NCI-H187 (cell line): ENCODE measurements at places on chromosomes 2 and 18.

DNA sequence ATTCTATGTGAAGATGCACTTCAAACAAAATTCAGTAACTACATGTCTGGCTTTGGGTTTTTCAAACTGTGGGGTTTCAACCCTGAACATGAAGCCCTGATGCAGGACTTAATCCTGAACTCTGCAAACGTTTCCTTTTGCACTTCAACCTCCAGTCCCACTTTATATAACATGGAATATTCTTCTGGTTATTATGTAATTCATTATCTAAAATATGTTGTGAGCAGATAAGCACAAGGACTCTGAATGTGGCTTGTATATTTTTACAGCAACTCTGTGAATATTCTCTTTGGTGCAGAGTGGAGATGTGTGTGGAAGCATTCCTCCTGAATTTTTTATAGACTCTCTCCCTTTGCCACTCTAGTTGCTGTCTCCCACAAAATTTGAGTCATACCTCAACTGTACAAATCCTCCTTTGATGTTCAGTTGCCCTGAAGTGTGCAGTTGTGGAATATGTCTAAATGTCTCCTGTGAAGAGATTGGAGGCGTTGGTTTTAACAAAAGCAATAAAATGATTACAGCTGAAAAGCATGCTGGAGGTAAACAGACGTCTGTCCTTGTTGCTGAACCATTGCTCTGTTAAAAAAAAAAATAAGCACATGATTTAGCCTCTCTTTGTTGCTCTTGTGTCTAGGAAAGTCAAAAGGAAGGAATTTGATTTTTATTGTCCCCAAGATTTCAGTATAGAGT, 205.1 kb upstream of the NRP2 start:
- no peak for DNase-seq

DNA sequence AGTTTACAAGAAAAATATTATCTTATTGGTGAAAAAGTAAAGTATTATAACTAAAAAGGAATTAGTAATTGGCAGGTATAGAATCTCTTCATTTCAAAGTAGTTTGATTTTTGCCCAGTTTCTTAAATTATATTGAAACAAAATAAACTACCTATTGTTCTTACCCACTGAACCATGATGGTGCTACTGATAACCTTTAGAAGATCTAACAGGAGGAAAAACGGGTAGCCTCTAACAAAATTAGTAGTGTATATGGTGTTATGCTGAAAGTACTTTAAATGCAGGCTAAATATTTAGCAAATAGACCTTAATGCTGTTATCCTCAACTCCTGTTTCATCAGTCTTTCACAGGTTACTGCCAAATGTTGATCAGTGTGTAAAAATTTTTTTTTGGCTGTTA, 19.1 kb downstream of the MRPS9 start:
- DNase-seq: no peak

DNA sequence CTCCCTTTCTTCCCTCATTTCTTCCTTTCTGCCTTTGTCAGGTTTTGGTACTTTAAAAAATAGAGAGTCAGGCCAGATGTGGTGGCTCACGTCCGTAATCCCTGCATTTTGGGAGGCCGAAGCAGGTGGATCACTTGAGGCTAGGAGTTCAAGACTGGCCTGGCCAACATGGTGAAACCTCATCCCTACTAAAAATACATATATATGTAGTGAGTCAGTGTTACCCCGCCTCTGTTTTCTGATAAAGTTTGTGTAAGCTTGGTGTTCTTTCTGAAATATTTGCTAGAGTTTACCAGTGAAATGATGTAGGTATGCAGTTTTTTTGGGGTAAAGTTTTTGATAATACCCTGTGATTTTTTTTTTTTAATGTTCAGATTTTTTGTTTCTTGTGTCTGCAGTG, 58.8 kb downstream of the DGKD start:
- DNase-seq: no peak

GRCh38 chr2:179081954-179082353, 32.0 kb upstream of the CCDC141 start:
- DNase-seq: no peak

DNA sequence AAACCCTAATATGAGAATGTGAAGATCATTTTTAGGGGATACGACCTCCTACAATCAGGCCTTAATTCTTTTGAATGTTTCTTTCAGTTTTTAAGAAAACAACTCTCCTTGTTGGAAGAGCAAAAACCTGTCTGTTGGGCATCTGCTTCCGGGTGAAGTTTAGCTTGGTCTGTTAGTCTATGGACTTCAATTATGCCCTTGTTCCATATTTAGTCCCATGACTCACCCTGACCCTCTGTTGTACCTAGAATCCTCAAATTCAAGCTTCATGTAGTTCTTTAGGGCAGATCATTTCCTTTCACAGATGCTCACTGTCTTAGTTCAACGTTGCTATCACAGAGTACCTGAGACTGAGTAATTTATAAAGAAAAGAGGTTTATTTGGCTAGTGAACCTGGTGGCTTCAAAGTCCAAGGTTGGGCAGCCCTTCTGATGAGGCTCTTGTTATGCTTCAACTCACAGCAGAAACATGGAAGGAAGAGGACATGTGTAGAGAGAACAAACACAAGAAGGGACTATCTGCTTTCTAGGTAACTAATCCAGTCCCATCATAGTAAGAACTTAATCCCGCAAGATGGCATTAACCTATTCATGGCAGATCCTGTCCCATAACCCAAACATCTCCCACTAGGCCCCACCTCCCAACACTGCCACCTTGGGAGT, 82.5 kb upstream of the SERPINE2 start:
- DNase-seq: no peak

DNA sequence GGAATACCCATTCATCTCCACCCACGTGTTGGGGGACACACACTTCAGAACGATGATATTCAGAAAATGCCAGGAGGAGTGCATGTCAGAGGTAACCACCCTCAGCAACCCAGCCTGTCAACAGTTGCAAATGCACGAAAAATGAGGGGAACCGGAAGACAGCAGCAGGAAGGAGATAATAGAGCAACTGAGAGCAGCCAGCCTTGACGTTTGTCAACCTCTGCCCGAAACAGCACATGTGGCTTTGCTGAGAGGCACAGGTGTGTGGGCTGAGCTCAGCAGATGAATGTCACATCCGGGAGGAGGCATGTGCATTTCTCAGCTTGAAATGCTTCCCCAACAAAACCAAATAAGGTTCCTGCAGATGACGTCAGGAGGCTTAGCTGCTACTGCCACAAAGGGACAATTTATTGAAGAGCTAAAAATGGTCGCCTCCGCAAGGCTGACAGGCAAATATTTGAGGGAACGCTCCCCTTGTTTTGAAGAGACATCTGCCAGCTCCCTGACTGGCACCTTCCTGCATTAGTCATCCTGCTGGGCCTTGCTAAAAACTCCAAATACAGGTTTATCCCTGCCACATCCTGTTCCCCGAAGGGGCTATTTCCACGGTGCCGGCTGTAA, 419.0 kb downstream of the NBAS start:
- no peak for DNase-seq

DNA sequence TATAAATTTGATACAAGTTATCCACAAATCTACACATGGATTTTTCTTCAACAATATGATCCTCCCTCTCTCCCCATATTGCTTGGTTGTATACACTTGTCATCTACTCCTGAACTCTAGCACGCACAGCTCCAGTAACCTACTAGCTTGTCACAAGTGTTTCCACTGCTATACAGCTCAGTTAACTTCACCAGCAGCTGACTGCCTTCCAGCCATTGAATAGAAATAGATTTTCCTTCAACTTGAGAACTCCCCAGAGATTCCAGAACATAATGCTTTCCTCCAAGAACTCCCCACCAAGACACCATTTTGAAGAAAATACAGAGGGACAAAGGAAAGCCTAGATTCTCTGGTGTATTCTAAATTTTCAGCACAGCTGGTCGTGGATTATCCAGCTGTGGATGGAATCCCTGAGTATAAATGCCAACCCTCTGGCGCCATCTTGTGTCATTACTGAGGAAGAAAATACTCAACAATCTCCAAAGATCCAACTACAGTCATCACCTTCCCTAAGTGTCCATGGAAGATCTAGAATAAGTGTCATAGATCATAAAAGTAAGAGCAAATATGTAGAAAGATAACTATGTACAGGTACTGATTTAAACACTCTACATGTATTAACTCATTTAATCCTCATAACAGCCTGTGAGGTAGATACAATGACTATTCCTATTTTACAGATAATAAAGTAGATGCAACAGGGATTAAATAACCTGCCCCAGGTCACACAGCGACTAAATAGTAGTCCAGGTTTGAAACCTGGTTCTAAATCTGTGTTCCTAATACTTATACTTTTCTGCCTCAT, 156.7 kb downstream of the ARHGAP28 start:
- DNase-seq: no peak

- DNase-seq: no peak
Observed at GRCh38 chr2:53181759-53182158, 585.8 kb upstream of the CHAC2 start.

- DNase-seq: no peak
Observed at GRCh38 chr2:50754514-50754913, 277.4 kb downstream of the NRXN1 start.
